ENCODE measurements at places on chromosomes 12 and 14.

DNA sequence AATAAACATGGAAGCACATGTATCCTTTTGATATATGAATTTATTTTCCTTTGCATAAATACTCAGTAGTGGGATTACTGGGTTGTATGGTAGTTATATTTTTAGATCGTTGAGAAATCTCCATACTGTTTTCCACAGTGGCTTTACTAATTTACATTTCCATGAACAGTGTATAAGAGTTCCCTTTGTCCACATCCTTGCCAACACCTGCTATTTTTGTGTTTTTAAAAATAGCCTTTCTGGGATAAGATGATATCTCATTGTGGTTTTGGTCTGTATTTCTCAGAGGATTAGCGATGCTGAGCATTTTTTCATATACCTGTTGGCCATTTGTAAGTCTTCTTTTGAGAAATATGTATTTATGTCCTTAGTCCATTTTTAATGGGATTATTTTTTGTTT is 329.2 kb upstream of the KITLG start:
- DNase-seq: no peak

- no peak for DNase-seq
These were observed 10.2 kb downstream of the EP400 start for GRCh38 chr12:131959641-131960589.

GRCh38 chr14:94003397-94003796 is 6.3 kb downstream of the CCDC197 start:
- DNase-seq: no peak

DNA sequence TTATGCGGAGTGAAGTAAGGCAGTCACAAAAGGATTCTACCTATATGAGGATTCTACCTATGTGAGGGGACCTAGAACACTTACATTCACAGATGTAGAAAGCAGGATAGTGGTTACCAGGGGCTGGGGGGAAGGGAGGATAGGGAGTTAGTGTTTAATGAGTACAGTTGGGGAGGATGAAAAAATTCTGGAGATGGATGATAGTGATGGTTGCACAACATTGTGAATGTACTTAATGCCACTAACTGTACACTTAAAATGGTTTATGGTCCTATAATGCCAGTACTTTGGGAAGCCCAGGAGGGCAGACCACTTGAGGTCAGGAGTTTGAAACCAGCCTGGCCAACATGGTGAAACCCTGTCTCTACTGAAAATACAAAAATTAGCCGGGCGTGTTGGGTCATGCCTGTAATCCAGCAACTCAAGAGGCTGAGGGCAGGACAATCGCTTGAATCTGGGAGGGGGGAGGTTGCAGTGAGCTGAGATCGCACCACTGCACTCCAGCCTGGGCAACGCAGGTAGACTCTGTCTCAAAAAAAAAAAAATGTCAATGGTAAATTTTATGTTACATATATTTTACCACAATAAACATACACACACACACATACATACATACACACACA is 25.4 kb downstream of the SVOP start:
- no peak for DNase-seq

GRCh38 chr12:81077686-81078441 is at the start of gene ACSS3:
Gene ACSS3, plus strand, starts transcription at chr12:81078079. Its CDS starts 42 bp downstream, at chr12:81078121.
- DNase-seq: no peak
